ENCODE measurements at places on chromosomes 3 and 15.

GRCh38 chr3:41726891-41727290 lies 235.0 kb downstream of the ULK4 start:
- DNase-seq = no peak

- DNase-seq = no peak
Measured at GRCh38 chr3:153462545-153462944, 300.5 kb downstream of the RAP2B start.

GRCh38 chr3:57791245-57791644 lies 35.1 kb downstream of the SLMAP start:
- no peak for DNase-seq

GRCh38 chr3:159185443-159186050 lies 383.7 kb downstream of the MFSD1 start:
- no peak for DNase-seq

GRCh38 chr3:119318876-119319275 lies 24.7 kb downstream of the ARHGAP31 start:
- DNase-seq = no peak

DNA sequence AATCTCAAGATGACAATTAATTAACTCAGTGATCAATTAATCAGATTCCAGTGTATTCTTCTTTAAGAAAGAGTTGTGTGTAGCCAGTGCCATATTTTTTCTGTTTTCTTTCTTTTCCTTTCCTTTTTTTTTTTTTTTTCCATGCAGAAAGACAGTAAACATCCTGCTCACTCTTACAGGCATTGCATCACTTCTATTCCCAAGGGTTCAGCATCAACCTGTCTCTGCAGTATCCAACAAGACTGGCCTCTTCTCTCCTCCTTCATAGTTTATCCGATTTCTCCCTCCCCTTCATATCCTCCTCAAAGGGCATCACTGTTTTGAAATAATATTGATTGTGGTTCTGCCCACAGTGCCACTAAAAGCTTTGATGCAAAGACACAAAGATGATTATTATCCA lies 17.0 kb upstream of the SLC9A9 start:
- DNase-seq = no peak

DNA sequence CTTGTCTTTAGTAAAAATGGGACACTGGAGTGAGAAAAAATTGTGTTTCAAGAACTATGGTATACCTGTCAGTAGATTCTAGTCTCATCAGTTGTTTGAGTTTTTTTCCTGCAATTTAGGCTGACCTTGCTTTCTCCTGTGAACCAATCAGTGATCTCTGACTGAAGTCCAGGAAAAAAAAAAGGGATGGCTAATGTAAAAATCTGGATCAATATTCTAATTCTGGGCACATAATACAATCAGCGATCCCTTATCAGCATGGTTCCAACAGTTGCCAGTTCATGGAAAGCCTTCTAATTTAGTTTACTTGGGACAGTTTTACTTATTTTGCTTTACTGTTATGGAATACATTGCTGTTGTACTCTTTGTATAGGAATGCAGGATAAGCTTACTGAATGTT lies 17.0 kb downstream of the TRPM7 start:
- no peak for DNase-seq

GRCh38 chr3:4756855-4757574 lies 222.2 kb upstream of the BHLHE40 start:
- no peak for DNase-seq

DNA sequence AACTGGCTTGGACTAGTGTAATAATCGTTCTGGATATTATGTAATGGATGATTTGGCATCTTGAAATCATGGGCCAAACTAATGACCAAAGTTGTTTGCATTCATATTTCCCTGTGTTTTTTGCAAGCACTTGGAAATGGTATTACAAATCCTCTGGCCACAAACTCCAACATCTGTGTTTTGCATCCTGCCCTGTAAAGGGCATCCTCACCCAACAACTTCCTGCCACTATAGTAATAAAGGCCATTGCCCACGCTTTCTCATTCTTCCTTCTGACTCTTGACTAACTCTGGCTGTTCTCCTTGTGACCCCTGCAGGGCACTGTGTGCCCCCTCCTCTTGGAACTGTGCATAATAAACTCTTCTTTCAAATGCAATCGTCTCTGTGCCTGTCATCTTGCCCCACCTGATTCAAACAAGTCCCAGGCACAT lies 25.4 kb upstream of the PSMD6 start:
- DNase-seq = no peak

- no peak for DNase-seq
Measured at GRCh38 chr15:39898317-39898716, 21.7 kb downstream of the GPR176 start.

GRCh38 chr3:62164746-62165145 lies 208.6 kb downstream of the FEZF2 start:
- DNase-seq = no peak
